ENCODE measurements at places on chromosomes 7 and 10.

DNA sequence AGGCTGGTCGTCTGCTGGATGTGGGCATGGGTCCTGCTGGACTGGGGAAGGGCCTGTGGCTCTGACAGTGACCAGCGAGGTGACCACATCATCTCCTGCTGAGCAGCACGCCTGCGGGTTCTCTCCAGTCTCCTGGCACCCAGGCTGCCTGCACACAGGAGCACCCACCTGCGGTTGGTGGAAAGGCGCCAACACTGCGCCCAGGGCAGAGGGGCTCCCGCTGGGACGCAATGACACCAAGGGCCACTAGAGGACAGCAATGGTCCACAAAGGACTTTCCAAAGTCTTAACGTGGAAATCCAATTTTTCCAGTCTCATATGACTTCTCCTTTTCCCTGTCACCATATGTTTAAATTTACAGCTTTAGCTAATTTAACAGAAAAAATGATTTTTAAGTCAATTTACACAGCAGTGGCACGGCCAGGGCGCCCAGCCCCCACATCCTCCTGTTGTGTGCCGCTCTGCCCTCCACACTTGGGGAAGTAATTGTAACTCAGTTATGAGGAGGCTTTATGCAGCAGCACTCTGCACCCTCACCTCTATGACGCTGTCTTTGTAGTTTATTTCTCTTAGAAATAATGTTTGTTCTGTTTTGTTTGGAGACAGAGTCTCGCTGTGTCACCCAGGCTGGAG is 38.1 kb downstream of the CFAP46 start:
- peak; percentile 33 for DNase-seq

DNA sequence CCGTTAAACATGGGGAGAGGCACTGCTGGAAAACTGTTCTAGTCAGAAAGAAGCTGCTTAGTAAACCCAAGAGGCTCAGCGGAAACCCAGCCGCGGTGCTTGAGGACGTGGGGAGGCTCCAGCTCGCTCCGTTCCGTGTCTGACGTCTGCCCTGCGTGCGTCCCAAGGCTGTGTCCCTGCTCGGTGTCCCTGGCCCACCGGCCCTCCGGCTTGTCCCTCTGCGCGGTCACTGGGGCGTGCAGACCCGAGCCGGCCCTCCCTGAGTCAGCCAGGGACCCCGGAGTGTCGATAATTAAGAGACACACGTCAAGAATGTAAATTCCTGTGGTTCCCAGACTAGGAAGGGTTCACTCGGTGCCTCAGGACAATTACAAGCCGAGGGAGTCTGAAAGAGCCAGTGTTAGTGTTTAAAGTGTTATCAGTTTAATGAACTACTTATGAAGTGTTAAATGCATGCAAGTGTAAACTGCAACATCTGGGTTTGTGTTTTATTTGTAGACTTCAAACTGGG is 98.9 kb downstream of the WDR11 start:
- no peak for DNase-seq

DNA sequence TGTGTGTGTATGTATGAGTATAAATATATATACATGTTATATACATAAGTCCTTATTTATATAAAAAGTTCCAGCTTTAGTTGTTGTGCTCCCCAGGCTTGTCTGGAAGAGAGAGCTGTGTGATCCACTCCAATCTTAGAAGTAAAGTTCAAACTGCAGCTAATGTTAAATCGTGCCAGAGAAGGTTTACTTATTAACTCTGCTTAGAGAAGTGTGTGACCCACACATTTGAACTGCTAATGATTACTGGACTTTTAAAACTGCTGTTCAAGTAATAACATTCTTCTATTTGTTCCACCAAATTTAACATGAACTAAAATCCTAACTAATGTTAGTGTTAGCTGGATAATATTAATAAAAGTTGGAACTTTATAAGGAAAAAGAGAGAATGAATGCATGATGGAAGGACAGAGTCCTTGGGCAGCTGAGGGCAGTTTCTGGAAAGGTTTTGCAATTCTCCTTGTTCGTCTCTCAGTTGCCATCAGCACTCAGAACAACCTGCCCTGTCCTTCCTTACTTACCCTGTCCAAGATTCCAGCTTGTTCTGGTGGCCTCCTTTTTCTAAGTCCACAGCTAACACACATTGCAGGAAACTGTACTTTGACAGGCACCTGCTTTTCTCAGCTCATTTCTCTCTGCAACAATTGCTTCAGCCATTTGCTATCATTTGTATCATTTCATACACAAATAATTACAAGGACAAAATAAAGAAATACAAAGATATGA is 162.6 kb downstream of the FAM107B start:
- no peak for DNase-seq

DNA sequence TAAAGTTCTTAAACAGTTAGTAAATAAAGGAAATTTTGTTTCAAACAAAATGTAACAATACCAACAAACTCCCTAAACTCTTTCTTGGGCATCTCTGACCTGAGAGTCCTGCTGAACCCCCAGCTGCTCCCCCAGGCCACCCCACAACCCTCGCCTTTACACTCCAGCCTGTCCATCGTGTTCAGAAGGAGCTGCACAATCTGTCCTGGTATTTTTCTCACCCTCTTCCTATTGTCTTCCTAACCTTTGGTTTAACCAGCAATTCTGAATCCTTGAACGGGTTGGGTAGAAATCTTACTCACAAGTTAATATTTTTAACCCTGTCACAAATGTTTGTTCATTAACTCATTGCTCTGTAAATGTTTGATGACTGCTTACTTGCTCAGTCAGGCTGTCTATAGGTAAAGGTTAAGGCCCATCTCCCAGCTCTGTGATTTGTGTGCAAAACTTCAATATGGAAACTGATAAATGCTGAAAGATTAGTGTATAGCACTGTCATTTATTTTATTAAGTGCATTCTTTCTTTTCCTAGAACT is 16.8 kb downstream of the SFRP4 start:
- no peak for DNase-seq

DNA sequence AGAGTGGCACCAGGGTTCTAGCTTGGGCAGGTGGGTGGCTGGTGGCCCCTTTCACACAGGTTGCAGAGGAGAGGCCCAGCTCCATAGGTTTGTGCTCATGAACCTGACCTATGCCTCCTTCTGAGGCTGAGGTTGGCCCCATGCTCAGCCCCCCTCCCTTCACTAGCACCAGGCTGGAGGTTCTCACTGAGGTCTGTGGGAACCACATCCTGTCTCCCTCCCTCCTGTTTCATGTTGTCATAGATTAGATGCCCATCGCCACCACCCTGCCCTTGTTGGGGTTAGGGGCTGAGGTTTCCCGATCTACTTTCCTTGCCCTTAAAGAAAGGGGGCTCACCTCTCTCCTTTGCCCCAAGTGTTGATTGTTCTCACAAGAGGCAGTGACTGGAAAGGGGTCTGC is 14.7 kb downstream of the NEUROG3 start:
- DNase-seq, result no peak

- no peak for DNase-seq
These were observed 80.1 kb downstream of the ANKRD26 start for GRCh38 chr10:27020243-27020642.

DNA sequence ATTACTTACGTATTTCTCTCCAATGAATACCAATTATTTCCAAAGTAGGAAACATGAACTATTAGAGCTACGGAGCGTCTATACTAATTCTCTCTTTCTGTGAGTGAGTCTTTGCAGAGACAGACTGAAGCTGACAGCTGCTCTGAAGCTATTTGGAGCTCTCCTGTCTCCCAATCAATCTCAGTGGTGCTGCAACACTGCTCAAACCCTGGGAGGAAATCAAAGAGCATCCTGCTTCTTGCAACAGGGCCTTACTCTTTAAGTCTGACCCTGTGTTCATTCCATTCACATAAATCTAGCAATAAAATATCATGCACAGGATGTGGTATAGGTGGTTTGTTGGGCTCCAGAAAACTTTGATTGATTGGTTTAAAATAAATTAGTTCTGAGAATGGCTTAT is 685.7 kb upstream of the IGFBP3 start:
- no peak for DNase-seq

- no peak for DNase-seq
These were observed 67.7 kb downstream of the ELAPOR2 start for GRCh38 chr7:86991771-86992191.

GRCh38 chr10:59011972-59012632 is 164.3 kb upstream of the PHYHIPL start:
- DNase-seq, result no peak

DNA sequence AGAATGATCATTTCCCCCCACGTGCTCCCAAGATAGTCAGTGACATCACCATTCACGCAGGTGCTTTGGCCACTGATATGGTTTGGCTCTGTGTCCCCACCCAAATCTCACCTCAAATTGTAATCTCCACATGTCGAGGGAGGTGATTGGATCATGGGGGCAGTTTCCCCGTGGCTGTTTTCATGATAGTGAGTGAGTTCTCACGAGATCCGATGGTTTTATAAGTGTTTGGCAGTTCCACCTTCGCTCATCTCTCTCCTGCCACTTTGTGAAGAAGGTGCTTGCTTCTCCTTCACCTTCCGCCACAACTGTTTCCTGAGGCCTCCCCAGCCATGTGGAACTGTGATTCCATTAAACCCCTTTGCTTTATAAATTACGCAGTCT is 205.4 kb upstream of the SH2B2 start:
- DNase-seq, result no peak

DNA sequence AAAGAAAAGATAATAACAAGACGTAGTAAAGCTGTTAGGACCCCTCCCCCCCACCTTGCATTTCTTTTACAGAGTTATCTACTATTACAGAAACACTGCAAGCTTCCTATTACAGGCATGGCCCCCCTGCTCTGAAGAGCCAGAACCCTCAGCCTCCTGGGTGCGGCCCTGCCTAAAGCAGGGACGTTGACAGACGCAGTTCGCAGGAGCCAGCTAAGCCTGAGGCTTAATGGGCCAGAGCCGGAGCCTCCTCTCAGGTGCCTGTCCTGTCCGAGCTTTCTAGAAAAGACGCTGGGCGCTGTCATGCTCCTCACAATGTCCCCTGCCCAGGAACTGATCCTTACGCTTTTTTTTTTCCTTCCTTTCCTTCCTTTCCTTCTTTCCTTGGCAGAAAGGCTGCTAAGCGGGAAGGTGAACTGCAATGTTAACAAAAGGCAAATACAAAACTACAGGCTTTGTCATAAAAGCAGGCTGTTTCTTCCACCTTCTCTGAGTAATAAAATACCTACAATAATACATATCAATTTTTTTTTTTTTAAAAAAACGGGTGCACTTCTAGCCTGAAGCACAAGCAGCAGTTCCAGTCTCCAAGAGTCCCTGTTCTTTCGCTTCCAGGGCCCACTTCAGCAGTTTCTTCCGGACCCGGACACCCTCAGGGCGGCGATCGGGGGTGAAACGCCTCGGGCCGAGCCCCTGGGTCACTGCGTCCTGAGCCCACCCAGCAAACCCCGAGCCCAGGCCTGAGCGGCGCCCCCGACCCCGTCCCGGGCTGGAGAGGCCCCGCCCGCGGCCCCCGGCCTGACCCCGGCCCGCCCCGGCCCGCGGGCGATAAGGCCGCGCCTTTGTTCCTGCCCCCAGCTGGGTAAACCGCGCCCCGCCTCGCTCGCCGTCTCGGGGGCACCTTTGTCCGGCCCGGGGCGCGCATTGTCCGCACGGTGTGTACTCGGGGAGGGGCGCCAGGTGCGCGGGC is 11.2 kb downstream of the MNX1 start:
- DNase-seq, result no peak

DNA sequence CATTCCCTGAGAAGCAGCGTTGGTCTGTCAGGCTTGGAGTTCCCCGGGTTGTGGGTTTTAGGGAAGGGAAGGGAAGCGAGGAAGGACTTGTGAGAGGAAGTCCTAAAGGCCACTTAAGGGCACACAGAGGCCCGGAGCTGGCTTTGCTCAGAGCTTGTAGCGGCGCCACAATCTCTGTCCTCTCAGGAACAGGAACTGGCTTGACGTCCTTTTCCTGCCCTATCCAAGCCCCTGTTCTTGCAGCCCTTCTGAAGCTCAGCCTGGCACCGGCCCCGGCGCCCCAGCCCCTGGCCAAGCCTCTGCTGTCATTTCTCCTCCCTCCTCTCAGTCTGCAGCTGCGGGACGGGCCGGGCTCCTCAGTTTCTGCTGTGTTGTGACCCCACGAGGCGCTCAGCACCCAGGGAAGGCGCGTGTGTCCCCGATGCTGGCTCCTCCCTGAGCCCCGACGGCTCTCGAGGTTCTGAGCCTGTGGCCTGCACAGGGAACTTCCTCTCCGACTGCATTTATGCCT is at the start of gene GIMAP8:
GIMAP8 (plus strand) TSS at position 140 of the 511 bp plus-strand sequence. CDS start 16,069 bp downstream, outside the sequence.
- DNase-seq, result peak; percentile 50

- DNase-seq, result no peak
These were observed 43.0 kb downstream of the MTERF1 start for GRCh38 chr7:91837397-91838070.

GRCh38 chr10:29131952-29132547 is 156.8 kb upstream of the LYZL1 start:
- DNase-seq, result no peak

DNA sequence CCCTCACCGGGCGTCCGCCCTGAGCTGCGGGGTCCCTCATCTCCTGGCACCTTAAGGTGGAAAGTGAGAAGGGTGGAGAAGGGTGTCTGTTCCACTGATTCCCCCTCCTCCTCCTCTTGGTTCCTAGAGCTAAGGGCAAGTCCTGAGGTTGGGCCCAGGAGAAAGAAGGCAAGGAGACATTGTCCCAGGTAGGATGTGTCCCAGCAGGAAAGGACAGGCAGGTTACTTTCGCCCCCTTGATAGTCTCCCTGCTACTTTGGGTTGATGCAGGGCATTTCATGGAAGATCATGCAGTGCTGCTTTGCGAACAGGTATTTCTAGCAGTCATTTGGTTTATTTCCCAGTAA is 582 bp downstream of the STEAP2 start:
- no peak for DNase-seq

GRCh38 chr7:36208997-36209813 is 56.2 kb downstream of the EEPD1 start:
- DNase-seq, result no peak

GRCh38 chr10:45441239-45442190 is 67.5 kb downstream of the ALOX5 start:
- DNase-seq, result no peak

DNA sequence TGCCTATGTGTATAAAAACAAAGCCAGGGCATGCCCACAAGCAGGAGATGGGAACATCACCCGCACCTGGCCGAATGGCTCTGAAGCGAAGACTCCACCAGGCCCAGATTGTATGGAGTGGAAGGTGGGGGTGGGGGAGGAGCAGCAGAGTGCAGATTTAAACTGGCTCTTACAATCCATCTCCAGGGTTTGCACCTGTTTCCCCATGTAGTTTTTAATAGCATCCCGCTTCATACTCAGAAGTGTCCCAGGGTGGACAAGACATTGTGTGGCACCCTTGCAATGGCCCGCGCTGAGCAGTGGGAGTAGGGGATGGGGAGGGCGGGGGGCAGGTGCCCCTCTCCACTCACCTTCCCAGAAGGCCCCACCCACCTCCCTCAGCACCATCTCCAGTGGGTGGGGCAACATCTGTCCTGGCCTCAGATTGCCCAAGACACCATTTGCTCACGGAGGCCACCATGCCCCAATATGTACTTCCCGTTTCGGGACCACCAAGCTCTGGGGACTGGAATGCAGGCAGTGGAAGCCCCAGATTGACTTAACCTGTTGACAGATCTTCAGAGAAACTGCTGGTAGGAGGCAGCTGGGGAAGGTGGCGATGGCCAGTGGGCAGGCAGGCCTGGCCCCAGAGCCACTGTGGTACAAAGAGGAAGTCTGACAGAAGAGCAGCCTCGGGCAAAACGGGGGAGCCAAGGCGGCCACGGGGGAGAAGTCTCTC is 23.0 kb downstream of the VSIR start:
- no peak for DNase-seq
